GOT3 (cell line): ENCODE measurements at places on chromosomes 5 and 9.

DNA sequence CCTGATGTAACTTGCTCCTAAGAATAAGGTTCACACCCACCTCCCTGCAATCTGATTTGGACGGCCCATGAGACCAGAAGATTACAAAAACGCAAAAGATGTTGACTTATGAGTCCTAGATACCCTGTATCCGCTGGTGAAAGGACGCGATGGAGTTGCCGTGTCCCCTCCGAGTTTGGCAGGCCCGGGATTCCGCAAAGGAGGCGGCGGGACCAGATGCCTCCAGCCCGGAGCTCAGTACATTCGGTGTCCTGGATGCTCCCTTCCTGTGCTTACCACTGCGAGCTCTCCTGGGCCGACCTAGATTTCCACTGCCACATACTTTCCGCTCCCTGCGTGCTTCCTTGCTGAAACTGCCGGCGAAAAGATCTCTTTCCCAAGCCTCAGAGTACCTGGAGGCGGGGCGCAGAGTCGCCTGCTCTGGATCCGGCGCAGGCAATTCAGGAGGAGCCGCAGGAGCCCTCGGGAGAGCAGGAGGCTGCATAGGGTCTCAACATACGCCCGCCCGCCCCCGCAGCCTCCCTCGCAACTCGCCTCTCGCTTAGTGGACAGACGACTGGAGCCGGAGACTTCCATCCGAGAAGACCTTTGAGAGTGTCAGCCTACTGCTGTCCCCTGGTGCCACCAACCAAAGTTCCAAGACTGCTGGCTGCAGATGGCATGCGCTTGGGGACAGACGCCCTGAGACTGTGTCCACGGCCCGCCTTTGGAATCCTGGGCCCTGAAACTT is 39.8 kb downstream of the ANXA2R start:
- no peak for DNase-seq

DNA sequence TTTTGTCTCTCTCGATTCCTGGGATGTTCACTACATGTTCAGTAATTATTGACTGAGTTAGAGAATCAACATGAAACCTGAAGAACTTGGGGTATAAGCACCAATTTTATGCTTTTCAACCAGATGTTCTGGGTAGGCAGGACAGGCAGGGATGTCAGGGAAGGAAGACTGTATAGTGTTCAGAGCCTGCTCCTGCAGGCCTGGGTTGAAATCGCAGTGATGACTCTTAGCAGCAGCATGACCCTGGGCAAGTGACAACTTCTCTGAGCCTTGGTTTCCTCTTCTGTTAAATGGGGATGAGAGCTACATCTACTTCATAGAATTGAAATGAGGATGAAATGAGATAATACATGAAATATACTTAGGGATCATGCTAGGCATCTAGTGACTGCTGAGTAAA is 29.7 kb upstream of the PANK3 start:
- no peak for DNase-seq

DNA sequence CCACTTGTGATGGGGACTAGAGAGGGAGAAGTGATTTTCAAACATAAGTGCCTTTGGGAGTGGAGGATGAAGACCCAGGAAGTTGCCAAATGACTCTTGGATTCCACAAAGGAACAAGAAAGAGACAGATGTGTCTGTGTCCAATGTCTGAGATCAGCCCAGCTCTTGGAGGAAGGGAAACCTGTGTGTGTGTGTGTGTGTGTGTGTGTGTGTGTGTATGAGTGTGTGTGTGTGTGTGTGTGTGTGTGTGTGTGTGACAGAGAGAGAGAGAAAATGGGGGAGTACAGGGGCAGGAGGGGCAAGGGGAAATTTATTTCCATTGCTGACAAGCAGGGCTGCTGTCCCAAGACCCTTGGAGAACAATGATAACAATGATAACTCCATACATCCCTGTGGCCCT is 72.0 kb downstream of the PSD2 start:
- DNase-seq, result no peak

DNA sequence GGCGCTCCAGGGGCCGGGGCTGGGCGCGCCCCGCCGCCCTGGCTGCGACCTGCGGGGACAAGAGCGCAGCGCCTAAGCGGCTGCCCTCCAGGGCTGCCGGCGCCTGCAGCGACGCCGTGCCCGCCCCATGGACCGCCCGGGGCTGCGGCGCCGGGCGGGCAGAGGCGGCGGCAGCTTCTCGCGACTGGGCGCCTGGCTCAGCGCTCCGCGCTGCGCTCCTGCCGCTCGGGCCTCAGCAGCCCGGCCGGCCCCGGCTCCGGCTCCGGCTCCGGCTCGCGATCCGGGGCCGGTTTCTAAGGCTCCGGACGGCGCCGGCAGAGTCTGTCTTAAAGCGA is at the start of gene PITX1:
PITX1 (minus strand) TSS at position 328 of the 335 bp plus-strand sequence. CDS start 347 bp downstream, outside the sequence.
- DNase-seq, result no peak

GRCh38 chr5:150036513-150036912 is 36.0 kb downstream of the HMGXB3 start:
- no peak for DNase-seq
